A549 treated with Mapracorat at 1 μM for 4 hours (cell line): ENCODE measurements at places on chromosomes 3 and 15. TPM values are rescaled to one million over a fixed set of nuclear protein-coding genes. Genes with fewer than 3 reads are reported as not detected.

TMC3 gene
- total RNA-seq = not detected in 5 replicates

PAQR9 gene
- 2.2 to 3.0 TPM (median 2.6 TPM) in 5 replicates for total RNA-seq

A4GNT gene
- total RNA-seq = not detected in 5 replicates

ACTRT3 gene
- 2.2 to 3.1 TPM (median 2.8 TPM) in 5 replicates for total RNA-seq

LRTM1 gene
- total RNA-seq = not detected in 5 replicates

SCN5A gene
- total RNA-seq = 0.38 to 1.9 TPM (median 0.57 TPM) in 5 replicates

ZIC1 gene
- total RNA-seq = 0.02 TPM in 1 of 5 replicates, not detected in the others

PTH1R gene
- total RNA-seq = 1.1 to 1.8 TPM (median 1.4 TPM) in 5 replicates

TCF12 gene
- 29.6 to 44.9 TPM (median 42.1 TPM) in 5 replicates for total RNA-seq

DUOXA2 gene
- not detected in 5 replicates for total RNA-seq
